ENCODE measurements at places on chromosomes 3 and 15.

GRCh38 chr3:126422121-126422520 lies 27.4 kb downstream of the CFAP100 start:
- no peak for DNase-seq

DNA sequence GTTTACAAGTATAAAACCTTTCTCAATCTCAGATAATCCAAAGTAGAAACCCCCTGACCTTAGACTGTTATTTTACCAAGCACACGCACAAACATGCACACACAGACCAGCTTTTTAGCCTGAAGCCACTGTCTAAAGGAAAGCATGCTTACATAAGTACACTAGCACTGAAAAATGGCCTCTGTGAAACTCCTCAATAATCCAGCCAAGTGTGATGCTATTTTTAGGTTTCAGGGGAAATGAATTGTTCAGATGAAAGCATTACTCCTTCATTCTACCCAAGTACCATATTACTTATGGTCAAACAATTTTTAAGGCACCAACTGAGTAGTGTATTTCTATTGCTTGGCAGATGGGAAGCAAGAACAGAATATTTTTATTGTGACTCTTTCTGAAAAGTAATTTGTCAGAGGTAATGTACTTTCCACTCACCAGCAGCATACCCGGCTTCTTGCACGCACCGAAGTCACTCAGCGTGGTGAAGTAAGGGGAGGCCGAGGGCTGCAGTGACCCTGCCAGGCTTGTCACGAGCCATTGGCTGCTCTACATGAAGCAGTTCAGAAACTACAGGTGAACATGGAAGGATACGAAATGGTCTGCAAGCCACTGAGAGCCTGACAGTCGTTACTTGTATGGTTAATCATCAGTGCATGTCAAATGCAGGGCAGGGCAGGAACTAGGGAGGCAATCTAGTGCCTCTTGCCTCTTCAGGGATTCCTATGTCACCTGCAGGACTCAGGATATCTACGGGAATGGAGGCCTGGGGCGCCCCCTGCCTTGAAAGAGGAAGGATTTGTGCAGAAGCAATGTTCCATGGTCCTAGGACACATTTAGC lies 106.7 kb downstream of the GABRB3 start:
- DNase-seq, result no peak

DNA sequence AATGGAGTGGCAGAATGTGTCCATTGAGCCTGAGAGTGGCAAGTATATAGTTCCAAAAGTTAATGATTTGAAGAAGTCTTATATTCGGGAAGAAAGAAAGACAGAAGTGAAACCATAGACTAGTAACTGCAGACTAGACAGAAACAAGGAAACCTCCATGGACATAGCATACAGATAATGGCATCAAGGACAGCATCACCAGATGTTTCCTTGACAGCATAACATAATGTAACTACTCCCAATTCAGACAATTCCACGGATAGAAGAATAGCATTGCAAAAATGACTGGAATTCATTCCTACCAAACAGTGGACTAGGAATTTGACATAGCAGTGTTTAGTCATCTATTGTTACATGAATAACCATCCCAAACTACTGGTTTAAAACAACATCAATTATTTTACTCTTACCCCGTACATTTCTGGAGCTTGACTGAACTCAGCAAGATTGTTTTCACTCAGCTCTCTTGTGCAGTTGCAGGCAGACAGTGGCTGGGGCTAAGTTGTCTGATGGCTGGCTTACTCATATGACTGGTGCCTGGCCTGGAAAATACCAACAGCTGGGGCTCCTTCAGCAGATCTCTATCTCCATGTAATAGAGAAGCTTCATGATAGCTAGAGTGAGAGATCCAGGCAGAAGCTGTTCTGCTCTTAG lies 109.7 kb upstream of the GADL1 start:
- DNase-seq, result no peak

DNA sequence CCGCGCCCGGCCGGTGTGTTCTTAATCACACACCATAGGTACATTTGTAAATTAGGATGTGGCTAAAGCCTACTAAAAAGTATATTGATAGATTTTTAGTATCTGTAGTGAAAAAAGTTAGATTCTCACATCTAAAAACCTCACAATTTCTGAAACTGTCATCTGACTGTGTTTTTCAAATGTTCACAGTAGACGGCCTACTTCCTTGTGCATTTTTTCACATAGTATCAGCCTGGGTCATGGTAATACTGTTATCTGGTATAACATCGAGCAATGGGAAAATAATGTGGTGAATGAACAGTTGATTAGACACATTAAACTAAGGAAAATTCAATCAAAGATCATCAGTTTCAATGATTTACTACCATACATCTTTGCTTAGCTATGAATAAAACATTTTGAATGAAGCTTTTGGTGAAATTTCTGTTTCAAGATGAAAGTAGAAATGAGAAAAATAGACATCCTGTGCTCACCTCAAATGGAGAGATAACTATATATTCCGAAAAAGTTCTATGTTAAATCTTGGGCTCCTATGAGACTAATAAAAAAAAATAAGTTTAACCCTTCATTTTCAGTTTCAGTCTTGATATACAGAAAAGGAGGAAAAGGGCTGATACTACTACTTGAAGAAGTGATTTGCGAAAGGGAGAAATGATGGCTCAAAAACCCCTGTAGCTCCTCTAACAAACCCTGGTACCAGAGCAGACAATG lies 262.7 kb downstream of the ZBTB20 start:
- no peak for DNase-seq

- DNase-seq, result no peak
These were observed 43.0 kb downstream of the RAB8B start for GRCh38 chr15:63232405-63232804.

GRCh38 chr3:81554801-81555200 lies 206.6 kb downstream of the GBE1 start:
- no peak for DNase-seq

GRCh38 chr3:161348796-161349400 lies 22.4 kb downstream of the SPTSSB start:
- no peak for DNase-seq

GRCh38 chr3:182567700-182568099 lies 225.6 kb upstream of the ATP11B start:
- DNase-seq, result no peak

DNA sequence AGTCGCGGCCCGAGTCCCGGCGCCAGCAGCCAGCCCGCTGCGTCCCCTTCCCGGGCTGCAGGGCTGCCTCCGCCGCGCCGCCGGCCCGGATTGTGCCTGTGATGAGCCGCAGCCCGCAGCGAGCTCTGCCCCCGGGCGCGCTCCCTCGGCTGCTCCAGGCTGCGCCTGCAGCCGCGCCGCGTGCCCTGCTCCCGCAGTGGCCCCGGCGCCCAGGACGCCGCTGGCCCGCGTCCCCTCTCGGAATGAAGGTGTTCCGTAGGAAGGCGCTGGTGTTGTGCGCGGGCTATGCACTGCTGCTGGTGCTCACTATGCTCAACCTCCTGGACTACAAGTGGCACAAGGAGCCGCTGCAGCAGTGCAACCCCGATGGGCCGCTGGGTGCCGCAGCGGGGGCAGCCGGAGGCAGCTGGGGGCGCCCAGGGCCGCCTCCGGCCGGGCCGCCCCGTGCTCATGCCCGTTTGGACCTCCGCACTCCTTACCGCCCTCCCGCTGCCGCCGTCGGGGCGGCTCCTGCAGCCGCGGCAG lies 1.2 kb downstream of the CHST2 start:
- no peak for DNase-seq

GRCh38 chr3:11260460-11260859 lies 11.7 kb upstream of the ATG7 start:
- DNase-seq, result no peak

GRCh38 chr3:149466192-149466591 lies 8.3 kb upstream of the TM4SF4 start:
- DNase-seq, result no peak
